ENCODE measurements at places on chromosomes 4 and X.

GRCh38 chrX:69137371-69138117, 27.7 kb downstream of the PJA1 start:
- no peak for DNase-seq

DNA sequence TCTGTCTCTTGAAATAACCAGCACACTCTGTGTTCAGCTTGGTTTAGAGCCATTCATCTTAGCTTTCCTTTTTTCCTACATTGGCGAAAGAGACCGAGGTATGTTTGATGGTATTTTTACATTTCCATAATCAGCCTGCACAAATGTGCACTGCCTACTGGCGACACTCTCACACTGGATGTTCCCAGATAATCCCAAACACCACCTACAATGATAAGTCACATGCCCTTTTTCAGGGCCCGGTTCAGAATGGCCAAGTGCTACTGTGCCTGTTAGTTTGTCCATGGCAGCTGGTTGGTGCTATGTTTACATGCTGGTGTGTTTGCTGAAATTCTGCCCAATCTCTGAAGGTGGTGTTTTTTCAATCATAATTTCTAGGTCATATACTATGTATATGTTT, 80.8 kb upstream of the NR3C2 start:
- no peak for DNase-seq

DNA sequence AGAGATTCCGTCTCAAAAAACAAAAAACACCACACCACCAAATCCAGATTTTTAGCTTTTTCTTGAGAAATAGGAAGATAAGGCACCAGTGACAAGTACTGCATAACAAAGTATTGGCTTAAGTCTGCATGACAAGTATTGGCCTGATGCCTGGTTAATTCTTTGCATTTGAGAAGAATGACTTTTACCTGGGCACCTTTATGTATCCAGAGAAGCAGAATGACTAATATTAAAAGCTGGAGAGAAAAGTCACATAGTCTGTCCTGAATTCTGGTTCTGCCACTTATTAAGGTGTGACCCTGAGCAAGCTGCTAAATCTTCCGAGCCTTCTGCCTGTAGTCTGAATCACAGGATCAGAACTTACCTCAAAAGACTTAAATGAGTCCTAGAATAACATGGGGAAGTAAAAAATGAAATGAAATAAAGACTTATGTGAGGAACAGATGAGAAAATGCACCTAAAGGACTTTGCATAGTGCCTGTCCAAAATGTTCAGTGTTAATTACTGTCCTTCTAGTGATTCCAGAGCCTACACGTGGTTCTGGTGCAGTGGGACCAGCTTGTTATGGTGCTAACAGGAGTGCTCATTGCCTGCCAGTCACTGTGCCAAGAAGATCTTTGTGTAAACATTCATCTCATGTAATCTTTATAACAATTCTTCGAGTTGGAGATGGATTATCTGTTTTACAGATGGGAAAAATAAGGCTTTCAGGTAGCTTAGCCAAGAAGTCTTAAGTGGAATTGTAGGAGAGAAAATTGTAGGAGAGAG, 31.6 kb downstream of the UGDH start:
- no peak for DNase-seq

DNA sequence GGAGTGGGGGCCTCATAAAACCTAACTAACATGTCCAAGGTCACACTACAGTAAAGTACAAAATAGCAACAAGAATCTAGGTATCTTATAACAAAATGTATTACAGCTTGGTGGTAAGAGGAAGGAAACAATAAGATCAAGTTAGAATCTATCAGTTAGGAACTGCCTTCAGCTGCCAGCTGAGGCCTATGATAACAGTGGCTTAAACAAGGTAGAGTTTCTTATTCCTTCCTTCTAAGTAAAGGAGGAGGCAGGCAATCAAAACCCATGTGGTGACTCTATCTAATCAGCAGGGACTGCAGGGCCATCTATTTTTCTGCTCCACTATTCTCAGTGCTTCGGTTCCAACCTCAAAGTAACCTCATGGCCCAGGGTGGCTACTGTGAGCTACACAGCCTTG, 10.9 kb downstream of the SH3D19 start:
- DNase-seq = no peak

DNA sequence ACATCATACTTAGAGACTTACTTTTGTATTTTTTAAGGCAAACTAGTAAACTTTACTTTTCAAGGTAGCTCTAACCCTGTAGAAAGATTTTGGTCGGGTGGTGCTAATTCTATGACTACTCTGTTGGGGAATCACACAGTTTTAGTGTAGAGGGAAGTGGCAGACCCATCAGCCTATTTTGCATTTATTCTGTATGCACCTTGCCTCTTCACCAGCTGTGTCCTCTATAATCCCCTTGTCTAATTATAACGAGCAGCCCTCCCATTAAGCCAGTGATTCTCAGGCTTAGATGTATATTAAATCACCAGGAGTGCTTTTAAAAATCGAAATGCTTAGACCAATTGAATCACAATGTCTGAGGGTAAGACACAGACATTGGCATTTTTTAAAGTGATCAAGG, 78.1 kb downstream of the GALNT7 start:
- DNase-seq = no peak

GRCh38 chr4:33411182-33411581, 2691.0 kb downstream of the PCDH7 start:
- no peak for DNase-seq

DNA sequence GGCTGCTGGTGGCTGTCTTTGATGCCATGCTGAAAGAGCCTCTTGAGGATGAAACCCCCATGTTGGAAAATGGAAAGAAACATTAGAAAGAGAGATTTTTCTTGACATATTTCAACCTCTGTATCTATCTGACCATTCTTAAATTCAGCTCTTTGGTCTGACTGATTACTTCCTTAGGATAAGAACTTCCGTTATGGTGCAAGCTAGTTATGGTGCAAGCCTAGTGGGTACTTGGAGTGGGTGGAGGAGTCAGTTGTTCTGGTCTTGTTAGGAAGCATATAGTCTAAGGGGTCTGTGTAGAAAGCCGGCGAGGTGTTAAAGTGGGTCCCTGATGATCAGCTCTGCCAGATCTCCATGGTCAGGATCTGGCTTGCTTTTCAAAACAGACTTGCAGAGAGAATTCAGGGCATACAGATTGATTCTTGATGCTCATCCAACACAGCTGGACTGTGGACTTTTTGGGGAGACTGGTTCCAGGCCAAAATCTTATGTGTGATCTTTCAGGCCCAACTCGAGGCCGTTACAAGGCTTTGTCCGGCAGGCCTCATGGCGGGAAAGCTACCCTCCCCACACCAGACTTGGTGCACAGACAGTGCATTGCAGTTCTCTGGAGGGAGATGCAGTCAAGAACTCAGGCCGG, 82.8 kb upstream of the BOD1L1 start:
- no peak for DNase-seq

- no peak for DNase-seq
These were observed 110.3 kb downstream of the HMX1 start for GRCh38 chr4:8761167-8761823.
